ENCODE measurements at places on chromosomes 13 and 19.
A peak's percentile ranks its signal among the peaks of the same experiment; 100 is the strongest.

DNA sequence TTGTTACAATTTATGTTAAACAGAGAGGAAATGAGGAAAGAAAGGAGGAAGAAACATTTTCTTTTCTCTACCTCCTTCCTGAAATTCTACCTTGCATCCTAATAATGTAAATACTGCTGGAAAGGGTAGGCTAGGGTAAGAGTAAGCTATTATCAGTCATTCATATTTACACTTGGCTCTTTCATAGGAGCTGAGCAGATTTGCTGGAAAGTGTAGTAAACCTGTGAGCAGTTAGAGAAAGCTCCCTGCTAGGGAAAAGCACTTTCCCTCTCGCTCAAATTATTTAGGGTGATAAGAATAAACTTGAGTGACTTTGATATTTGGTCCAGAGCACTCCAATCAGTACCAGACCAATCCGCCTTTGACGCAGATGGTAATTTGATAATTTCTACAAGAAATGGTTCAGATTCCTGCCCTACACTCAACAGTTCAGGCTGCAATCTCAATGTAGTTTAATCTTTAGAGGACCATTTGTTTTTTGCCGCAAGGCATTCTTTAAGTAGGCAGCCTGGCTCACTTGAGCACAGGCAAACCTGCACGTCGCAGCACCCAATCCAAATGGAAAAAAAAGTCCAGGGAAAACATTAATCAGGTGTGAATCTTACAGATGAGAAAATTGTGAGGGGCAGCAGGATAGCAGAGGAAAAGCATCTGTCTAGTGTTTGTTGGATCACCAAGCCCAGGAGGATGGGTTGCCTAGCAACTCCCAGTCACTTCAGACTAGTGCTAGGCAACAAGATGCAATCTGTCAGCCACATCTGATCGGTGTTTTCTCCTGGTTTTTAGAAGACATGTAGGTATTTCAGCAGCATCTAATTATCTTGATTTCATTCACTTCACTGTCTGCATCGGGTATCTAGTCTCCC lies 68.6 kb upstream of the KL start:
- DNase-seq: no peak

GRCh38 chr13:112240076-112240475 lies 136.1 kb upstream of the SPACA7 start:
- DNase-seq: no peak

GRCh38 chr13:25118378-25118905 lies 22.5 kb downstream of the PABPC3 start:
- DNase-seq: no peak

DNA sequence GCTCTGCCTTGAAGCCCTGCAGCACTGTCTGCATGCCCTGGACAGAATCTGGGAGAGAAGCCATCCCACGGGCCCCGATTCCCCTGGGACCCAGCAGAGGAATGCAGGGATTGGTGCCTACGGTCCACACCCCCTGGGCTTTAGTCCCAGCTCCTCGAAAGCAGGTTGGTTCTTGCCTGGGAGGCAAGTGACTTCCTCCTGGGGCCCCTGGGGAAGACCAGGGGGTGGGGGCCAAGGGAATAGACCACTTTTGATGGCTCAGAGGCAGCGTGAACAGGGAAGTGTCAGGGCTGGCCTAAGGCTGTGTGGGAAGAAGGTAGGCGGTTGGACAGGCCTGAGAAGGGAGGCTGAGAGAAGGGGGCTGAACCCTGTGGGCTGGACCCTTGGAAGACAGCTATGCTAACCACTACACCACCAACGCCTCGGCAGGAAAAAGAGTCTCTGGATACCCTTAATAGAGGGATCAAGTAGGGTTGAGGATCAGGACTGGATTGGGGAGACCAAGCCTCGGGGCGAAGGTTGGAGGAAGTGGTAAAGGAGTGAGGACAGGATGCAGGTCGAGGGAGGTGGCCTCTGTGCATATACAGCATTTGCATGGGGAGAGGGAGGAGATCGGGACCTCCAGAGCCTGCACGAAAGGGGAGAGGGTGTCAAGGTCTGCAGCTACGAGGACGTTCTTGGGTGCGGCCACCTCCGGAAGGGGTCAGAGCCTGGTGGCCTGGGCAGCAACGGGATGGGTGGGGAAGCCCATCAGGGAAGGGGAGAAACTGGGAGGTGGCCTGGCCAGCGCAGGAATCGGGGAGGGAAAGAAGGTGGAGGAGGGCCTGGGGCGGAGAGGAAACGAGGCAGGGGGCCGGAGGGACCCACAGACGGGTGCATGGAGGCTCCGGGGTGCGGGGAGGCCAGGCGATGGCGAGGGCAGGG lies 709 bp downstream of the DPP9 start:
- peak; percentile 50 for DNase-seq

DNA sequence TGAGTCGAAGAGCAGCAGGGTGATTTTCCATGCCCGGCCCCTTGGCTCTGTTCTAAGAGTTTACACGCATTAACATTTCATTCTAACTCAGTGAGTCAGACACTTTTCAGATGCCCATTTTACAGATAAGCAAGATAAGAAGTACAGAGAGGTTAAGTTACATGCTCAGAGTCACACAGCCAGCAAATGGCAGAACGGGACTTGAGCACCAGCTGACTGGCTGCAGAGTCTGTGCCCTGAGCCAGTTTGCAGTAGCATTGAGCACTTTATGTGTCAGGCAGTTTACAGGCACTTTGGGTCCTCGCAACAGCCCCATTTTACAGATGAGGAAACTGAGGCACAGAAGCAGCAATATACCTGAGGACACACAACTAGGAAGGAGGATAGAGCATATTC lies 19.0 kb downstream of the CCDC8 start:
- no peak for DNase-seq

DNA sequence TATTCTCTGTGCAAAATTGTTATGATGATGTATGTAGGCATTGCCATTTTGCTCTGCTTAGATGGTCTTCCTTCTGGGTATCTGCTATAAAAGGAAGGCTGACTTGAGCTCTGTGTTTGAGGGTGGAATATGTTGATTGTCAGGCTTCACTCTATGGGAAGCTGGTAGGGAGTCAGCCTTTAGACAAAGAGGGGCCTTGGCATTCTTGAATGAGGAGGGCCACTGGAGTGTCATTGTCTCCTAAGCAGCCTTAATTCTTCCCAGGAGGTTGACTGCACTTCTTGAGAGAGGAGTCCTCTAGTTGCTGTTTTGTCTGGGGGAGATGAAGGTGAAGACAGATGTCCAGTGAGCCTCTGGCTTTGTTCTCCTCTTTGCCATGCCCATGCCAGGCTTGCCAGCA lies 266.8 kb downstream of the KCNRG start:
- no peak for DNase-seq

DNA sequence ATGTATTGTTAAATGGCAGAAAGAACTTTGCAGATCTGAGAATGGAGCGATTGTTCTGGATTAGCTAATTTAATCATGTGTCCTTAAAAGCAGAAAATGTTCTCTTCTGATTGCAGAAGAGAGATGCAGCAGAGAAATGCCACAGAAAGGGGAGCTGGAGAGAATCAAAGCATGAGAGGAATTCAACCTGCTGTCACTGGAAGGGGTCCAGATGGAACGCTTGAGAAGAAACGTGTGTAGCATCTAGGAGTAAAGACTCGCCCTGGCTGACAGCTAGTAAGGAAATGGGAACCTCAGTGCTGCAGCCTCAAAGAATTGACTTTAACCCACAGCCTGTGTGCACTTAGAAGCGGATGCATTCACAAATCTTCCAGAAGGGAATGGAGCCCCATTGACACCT lies 502.8 kb downstream of the KLF12 start:
- DNase-seq: no peak

GRCh38 chr13:93635616-93636032 lies 409.0 kb downstream of the GPC6 start:
- DNase-seq: no peak

- no peak for DNase-seq
Measured at GRCh38 chr19:46447824-46448223, 19.1 kb upstream of the PNMA8C start.
